Muscle of back (tissue), 13 donors: ENCODE measurements at places on chromosomes 4 and X.

- DNase-seq, result no peak
Measured at GRCh38 chr4:169340834-169341233, 70.1 kb upstream of the SH3RF1 start.

DNA sequence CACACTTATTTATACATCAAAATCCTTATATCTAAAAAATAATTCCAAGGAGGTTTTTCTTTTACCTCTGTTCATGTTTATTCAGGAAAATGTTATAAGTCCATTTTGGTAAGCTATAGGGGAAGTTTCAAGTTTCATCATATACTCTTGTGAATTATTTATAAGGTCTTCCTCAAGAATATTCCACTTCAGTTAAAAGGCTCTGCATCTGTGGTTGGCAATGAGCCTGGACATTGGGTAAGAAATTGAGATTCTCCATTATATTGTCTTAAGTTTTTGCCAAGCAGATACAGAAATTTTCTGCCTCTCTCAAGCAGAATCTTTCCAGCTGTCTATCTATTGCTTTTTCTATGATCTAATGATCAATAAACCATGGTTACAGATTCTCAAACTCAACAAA, 641.9 kb downstream of the NLGN4X start:
- DNase-seq, result no peak

DNA sequence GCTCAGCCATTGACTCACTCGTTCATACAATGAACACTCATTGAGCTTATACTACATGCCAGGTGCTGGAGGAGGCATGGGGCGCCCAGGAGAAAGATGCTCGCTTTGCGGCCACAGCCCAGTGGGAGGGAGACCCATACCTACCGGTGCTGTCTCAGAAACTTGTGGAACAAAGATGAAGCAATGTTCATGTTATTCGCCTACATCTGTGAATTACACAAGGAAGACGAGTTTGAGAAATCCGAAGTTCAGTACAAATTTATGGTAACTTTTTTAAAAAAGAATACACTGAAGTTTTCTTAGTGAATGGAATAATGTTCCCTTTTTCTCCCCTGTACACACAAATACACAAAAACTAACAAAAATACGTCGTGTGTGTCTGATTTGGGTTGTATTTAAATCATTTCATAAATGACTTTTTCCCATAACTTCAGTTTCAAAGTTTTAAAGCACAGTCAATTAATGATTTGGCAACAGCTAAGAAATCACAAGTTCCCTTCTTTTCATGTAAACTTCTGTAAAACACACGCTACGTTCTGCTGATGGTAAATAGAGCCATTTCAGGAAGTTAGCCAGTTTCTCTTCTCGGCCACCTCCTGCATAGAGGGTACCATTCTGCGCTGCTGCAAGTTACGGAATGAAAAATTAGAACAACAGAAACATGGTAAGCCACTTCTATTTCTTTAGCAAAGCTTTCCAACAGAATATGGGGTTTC, at the start of gene TLR8:
Gene TLR8, plus strand, starts transcription at position 575 of the 716 bp plus-strand sequence. Its CDS starts 87 bp downstream, at position 662.
- DNase-seq, result no peak

GRCh38 chr4:86955888-86956451, 21.2 kb downstream of the AFF1 start:
- DNase-seq, result no peak
